ENCODE measurements at places on chromosomes 4 and X.

GRCh38 chrX:70134116-70134477 lies 850 bp downstream of the IGBP1 start:
- no peak for DNase-seq

DNA sequence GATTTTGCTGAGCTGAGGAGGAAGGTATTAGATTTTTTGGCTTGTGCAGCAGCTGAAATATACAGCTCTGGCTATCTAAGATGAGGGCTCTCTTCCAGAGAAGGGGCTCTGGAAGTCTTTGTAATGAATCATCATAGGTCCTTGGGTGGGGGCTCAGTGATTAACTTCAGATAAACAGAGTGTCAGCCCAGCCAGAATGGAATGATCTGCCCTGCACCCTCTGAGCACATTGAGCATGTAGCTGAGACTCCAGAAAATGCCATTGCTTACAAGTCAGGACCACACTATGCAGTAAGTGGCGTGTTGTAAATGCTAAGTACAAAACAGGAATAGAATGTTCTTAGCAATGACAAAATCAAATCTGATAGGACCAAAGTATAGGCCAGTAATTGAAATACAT lies 836.0 kb downstream of the PDHA2 start:
- no peak for DNase-seq

GRCh38 chrX:16076834-16077233 lies 46.5 kb upstream of the GRPR start:
- DNase-seq: no peak

DNA sequence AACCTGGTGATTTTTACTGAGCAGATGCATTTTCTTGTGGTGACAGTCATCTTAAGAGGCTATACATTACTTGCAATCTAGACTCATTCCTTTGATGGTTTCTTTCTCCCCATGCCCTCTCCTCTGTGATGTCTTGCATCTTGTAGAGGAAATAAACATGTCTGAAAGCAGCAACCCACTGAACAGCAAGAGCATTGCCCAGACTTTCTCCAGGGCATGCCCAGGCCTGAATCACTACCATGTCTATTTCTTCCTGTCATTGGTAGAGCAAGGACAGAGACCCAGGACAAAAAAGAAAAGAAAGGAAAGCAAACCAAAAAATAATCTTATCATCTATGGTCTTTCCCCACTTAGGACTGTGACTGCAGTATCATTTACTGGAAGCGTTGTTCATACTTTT lies 326.1 kb downstream of the HNRNPD start:
- DNase-seq: no peak

DNA sequence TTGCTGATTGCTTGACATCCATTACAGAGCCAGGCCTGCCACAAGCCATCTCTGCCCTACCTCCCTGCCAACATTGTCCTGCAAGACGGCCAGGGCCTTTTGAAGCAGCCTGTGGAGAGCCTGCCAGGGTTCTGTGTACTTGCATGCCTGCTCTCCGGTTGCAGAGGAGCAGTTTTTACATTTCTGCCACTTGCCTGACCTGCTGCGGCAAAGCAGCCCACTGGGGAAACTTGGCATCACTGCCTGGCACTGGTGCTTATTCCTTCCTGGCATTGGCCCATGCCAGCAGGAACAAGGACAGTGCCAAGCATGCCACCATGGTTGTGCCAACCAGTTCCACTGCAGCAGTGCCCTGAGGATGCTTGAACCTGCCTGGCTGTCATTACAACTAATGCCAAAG lies 167.1 kb downstream of the NHS start:
- DNase-seq: peak; percentile 1

- no peak for DNase-seq
These were observed 34.7 kb downstream of the CCKAR start for GRCh38 chr4:26455571-26455970.

GRCh38 chr4:102546635-102547034 lies 45.5 kb downstream of the NFKB1 start:
- no peak for DNase-seq

Measured in NCI-H446 treated with DMSO at 0.1 percent for 48 hours (cell line).